ENCODE measurements at places on chromosomes 2 and 18.
A peak's percentile ranks its signal among the peaks of the same experiment; 100 is the strongest.

- peak; percentile 69 for DNase-seq
These were observed 12.4 kb upstream of the GMCL1 start for GRCh38 chr2:69816923-69817542.

GRCh38 chr2:227570615-227571014 is 28.1 kb upstream of the SCYGR2 start:
- DNase-seq: no peak

DNA sequence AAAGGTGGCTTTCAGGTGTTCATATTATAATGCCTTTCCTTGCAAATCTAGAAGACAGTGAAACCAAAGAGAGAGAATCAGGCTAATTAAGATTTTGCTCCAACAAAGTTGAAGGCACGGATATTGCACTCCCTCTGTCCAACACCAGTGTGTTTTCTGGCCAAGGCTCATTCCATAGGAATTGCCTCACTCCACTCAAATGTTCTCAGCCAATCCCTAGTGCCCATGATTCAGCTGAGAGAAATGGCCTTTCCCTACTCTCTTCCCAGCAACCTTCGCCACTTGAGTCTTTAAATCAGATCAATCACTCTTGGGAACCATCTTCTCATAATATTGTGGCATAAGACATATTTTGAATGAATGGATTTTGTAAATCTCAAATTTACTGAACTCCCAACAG is 768.2 kb upstream of the ACVR2A start:
- DNase-seq: no peak

DNA sequence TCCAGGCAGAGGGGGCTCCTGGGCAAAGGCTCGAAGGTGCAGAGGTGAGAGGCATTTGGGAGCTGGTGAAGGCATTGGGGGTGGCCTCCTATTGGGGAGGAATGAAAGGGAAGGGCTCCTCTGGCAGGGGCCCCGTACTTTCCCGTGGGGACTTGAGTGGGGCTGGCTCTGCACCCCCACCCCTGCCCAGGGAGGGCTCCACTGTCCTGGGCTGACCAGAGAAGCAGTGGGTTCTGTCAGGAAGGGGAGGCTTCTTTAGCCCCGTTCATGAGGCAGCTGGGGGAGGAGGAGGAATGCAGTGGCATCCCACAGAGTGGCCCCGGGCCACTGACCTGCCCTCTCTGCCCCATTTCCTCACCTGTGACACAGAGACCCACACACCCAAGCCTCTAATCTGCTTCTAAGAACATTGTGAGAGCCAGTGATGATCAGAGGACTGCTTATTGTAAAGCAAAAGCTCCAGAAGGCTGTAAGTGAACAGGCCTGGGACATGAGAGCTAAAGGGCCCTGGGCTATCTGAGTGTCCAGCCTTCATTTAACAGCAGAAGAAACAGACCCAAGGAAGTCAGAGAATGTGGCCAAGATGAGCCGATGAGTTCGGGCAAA is 38.6 kb upstream of the GPAT2 start:
- no peak for DNase-seq
